ENCODE measurements at places on chromosomes 3 and 15.

DNA sequence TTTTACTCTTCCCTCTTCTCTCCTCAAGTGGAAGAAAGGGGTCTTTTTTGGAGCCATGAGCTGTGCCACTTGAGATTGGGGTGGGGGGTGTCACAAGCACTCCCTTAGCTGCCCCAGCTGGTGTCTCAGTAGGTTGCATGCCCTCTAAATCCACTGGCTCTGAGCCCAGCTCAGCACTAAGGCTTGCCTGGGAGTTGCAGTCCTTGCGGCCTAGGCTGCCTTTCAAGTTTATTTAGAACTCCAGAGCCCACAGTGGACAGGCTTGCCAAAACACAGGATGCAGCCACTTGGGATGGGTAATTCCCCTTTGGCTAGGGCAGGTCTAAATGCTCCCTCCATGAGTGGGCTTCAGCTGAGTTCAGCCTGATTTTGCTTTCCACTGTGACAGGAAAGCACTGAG is 24.7 kb downstream of the C3orf20 start:
- DNase-seq, result no peak

DNA sequence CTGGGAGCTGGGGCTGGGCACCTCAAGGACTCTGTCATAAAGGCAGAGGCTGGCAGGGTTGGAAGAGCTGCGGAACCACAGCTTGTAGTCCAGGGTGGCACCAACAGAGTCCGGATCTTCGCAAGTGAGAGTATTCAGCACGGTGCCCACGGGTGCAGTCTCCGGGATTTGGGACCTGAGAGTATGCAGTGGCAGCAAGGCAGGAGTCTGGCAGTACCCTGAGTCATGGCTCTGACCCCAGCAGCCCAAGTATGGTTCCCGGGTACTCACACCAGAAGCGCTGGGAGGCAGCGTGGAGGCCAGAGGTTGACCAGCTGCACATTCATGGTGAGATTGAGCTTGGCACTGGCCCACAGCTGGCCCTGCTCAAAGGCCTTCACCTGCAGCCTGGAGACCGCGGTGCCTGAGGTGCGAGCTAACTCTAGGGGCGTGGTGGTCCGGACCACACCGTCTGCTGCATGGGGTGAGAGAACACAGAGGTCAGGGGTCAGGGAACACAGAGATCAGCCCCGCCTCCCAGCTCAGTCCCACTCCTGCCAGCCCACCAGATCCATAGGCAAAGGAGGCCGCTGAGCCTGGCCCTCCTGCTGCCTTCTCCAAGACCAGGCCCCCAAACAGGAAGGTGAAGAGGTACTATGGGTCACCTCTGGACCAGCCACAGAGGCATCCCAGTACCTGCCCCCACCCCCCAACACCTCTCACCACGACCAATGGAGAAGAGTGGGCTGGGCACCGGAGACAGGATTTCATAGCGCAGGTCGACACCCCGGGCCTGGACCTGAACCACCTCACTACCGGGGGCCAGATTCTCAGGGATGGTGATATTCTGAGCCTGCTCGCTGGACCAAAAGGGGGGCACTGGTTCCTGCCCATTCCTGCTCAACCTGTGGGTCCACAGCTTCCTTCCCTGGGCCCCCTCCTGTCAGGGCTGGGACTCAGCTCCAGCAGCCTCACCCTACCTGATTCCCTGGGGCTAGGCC is 4.5 kb downstream of the CDHR4 start:
- DNase-seq, result no peak

DNA sequence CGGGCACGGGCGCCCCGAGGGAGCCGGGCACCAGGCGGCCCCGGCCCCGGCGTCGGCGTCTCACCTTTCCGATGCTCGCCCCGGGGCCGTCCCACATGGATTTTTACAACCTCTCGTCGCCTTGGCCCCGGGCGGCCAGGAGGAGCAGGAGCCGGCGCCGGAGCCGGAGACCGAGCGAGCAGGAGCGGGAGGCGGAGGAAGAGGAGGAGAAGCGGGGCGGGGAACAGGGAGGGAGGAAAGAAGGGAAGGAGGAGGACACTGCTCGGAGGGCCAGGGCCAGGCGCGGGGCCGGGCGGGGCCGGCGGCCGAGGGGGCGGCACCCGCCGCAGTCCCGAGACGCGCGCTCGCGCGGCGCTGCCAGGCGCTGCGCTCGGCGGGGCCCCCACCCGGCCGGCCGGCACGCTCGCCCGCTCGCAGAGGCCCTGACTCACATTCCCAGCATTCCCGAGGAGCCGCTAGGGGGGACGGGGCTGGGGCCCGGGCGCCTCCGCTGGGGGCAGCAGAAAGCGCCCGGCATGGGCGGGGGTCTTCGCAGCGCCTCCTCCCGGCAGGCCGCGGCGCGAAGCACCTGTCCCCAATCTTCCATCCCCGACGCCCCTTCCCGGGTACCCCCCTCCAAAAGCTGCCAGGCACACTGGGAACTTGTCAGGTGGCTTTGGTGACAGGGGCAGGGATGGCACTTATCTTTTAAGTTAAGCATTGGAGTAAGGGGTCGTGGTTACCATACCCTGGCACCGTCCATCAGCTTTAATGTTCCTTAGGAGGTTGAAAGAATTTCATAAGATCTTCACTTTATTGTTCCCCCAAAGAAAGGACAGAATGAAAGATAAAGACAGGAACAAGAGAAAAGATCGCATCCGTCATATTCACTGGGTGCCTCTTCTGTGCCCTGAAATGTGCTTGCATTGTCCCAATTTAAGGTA is at the start of gene ERC2:
Gene ERC2, minus strand, starts transcription at position 284 of the 923 bp plus-strand sequence.
- no peak for DNase-seq

DNA sequence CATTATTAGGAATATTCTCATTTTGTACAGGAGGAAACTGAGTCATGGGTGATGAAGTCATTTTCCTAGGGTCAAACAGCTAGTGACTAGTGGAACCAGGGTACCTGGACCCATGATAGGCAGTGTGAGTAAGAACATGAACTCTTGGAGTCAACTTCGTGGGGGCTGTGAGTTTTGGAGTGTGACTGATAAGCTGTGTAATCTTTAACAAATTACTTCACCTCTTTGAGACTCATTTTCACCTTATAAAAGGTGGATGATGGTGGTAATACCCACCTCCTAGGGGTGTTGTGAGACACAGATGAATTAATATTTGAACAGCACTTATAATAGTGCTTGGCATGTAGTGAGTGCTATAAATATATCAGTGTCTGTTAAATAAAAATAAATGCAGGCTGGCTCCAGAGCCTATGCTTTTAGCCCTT is 9.1 kb downstream of the SEMA6D start:
- no peak for DNase-seq

GRCh38 chr15:74725225-74725774 is at the start of gene CYP1A1:
Gene CYP1A1, minus strand, starts transcription at chr15:74725528. Its CDS starts 2,431 bp downstream, at chr15:74723097.
- no peak for DNase-seq
